Stimulated activated CD4-positive, alpha-beta T cell treated with anti-CD3 and anti-CD28 coated beads, Interleukin-1b, Interleukin-23, amount 100 ng/mL, for 1 hour (primary cell): ENCODE measurements at places on chromosomes 6 and 20.

GRCh38 chr6:33405386-33405940 is 5.4 kb upstream of the PHF1 start:
- no peak for DNase-seq

DNA sequence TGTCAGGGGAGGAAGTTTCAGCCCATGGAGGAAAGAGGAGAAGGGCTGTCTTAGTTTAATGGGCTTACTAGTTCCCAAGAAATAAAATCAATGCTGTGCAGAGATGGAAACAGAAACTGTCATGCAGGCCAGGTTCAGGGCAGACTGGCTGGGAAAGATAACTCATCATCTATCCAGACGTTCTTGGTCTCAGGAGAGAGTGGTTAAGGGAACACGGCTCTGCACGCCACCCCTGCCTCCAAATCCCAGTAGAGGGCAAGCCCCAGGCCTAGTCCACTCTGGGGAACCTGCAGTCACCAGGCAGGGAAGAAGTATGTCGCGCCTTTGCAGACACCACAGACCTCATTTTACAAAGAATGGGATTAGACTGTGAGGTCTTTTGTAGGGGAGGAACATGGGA is 12.5 kb downstream of the ALDH8A1 start:
- DNase-seq: no peak

- DNase-seq: no peak
These were observed 775 bp downstream of the PFDN4 start for GRCh38 chr20:54208548-54209176.

- peak; percentile 29 for DNase-seq
These were observed 99.1 kb downstream of the CDH26 start for GRCh38 chr20:60057123-60057865.

DNA sequence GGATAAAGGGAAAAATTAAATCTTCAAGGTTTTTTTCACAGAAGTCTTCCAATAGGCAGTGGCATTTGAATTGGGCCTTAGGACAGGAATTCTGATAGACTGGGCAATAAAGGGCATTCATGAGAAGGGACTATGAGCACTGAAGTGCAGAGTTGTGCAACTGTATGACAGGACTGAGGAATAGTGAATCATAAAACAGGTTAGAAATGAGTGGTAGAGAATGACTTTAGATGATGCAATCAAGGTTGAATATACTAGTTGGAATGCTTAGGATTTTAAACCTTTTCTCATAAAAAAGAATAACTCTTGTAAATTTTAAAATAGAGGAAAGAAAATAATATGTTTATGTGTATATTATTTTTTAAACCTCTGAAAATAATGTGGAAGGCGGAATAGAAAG is 944.7 kb downstream of the PHF3 start:
- no peak for DNase-seq

- no peak for DNase-seq
These were observed 11.3 kb upstream of the ADRM1 start for GRCh38 chr20:62291251-62292066.

- DNase-seq: no peak
These were observed 48.0 kb downstream of the DST start for GRCh38 chr6:56594699-56595098.

GRCh38 chr6:119536666-119537065 is 187.1 kb upstream of the MAN1A1 start:
- no peak for DNase-seq

DNA sequence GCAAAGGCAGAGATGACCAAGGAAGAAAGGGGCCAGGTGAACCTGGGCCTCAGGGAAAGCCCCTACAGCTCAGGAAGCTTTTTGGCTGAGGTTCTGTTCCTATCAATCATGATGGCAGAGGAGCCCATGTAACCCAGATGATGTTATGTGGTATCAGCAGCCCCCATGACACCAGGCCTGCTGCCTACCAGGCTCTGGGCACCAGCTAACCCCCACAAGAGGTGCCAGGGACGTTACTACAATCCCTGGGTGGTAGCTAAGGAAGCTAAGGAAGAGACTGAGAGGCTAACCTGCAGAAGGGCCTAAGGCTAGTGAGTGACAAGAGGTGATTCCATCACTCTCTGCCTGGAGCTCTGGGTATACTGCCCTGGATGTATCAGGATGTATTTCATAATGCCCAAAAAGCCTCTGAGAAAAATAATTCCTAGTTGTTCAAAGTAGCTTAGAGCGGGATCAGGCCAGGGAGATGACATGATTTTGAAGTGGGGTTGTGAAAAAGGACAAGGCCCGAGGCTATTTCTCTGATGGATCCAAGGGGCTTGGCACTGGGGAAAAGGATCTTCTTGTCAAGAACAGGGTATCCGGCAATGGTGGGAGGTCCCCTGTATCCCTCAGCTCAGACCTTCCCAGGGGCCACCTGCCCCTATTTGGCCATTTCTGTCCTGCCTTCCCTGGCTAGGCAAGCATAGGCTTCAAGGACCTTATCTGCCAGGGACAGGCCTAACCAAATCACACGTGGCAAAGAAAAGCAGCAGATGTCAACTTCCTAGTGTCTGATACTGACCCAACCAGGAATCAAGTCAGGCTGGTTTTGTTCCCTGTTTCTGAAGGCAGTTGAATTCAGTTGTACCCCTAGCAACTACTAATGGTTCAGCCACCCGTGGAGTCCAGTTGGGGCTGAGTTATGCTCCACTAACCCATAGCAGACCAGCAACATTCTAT is 41.3 kb downstream of the PANK2 start:
- DNase-seq: no peak

DNA sequence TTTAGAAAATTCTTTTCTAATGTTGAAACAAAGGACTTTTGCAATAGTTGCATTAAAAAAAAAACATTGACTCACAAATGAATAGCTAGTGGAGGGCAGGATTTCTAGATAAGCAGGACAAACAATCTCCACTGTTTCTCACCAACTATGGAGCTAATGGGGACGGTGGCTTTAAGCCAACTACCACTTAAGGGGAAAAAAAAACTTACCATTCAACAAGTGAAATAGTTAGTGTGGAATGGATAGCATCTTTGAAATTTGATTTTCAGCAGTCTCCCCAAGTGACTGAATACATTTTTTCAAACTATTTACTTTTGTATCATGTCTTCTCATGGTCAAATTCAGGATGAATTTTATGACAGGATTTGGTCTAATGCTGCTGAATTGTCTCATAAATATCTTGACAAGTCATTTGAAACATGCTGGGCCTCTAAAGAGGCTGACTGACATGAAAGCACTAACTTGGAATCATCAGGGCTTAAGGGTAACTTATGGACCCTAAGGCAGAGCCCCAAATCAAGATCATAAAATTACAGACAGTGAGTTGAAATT is 100.5 kb downstream of the EYA4 start:
- DNase-seq: no peak

GRCh38 chr6:143457563-143458359 is 7.2 kb downstream of the PEX3 start:
- no peak for DNase-seq

- DNase-seq: no peak
These were observed 3.9 kb upstream of the CCN6 start for GRCh38 chr6:112049996-112050395.

GRCh38 chr6:39466631-39467030 is 144.1 kb upstream of the KCNK16 start:
- no peak for DNase-seq

DNA sequence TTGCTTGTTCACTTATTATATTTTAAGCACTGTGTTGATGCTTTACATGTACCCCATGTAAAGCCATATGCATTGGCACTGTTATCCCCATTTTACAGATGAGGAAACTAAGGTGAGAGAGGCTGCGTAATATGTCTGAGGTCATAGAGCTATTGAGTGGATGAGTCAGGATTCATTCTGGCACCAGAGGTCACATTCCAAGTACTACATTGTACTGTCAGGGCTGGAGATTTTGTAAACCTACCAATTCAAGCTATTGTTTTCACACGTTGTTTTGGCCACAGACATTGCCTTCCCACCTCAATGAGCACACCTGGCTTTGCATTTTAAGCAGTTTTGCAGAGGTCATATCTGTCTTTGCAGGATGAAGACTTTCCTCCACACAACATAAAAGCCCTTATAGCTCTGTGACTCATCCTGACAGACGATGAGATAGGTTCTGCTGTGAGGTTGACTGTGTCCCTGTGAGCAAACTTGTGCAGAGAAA is 33.2 kb downstream of the ANKS1A start:
- DNase-seq: no peak
